ENCODE measurements at places on chromosomes 12 and 14. TPM values are rescaled to one million over a fixed set of nuclear protein-coding genes. Genes with fewer than 3 reads are reported as not detected.

GRCh38 chr12:121811434-121812319 lies 7.9 kb downstream of the SETD1B start:
- DNase-seq: peak; percentile 79

GRCh38 chr12:98750511-98750910 lies 105.4 kb downstream of the APAF1 start:
- no peak for DNase-seq

DNA sequence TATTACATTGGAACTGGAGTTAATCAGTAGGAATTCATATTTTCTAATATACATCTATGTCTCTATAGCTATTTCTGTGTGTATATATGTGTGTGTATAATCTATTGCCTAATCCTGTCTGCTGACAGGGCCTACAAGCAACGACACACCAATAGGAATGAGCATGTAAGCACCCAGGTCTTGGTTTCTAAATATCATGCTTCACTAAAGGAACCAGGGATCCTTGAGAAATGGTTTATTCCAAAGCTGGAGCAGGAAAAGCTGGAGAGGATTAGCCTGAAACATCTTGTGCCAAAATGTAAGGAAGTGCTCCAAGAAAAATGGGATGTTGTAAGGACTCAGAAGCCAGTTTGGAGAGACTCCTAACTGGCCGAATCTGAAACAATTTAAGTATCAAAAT lies 29.3 kb upstream of the LGALS3 start:
- DNase-seq: no peak

DNA sequence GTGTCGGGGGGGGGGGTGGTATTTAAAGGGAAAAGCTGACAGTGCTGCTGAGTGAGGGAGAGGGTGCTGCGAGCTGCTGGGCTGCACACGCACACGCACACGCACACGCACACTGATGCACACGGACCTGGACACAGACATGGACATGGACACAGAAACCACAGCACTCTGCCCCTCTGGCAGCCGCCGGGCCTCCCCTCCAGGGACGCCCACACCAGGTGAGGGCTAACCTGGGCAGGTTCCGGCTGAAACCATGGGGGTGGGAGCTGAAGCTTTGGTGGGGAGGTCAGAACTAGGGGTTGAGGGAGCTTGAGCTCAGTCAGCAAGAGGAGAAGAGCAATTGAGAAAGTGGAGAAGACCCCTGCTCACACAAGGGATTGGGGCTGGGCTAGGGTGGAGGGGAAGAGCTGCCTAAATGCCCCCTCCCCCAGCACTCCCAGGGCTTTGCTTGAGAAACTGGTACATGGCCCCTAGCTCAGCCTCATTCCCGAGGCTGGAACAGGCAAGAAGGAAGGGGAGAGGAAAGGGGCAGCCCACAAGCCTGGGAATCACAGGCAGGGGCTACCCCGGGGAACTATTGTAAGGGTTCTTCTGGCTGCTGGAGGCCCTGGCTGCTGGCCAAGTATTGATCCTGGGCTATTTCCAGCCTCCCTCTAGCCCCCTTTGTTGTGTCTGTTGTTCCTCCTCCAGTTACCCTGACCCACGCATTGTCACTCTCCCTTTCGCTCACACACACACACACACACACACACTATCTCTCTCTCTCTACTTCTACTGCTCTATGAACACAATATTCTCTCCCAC lies at the start of gene REM2:
REM2 (plus strand) TSS at position 50 of the 804 bp plus-strand sequence; CDS start at position 116, 66 bp downstream.
- DNase-seq: no peak

DNA sequence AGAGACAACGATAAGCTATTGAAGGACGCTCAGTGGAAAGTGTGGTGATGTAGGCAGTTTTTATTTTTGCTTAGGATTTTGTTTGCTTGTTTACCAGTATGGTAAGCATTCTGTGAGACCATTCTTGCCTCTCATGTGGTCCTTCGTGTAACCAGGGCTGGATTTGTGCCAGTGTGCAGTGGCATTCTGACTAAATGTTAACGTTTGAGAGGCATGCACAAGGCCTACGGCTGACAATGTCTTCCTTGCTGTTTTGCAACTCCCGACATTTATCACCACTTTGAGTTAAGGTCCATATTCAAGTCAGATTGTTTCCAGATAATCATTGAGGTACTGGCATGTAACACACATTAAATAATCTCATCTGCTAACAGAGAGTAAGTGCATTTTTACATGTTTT lies 102.3 kb upstream of the BCAT1 start:
- DNase-seq: no peak

DNA sequence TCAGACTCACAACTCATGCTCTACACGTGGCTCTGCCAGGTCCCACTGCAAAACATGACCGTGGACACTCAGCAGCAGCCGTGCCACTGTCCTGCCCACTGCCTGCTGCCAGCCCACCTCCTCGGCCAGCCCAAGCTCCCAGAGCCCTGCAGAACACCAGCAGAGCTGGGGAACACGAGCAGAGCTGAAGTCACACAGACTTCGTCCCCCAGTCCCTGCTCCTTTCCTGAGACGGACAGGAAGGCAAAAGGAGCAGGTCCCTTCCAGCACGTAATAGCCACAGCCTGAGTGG lies 152.1 kb downstream of the DPF3 start:
- no peak for DNase-seq

ZNF641 gene
- polyA plus RNA-seq: 5.8 TPM

All from psoas muscle (tissue), 8 donors.